Memory B cell (primary cell): ENCODE measurements at places on chromosomes 6 and 20.

DNA sequence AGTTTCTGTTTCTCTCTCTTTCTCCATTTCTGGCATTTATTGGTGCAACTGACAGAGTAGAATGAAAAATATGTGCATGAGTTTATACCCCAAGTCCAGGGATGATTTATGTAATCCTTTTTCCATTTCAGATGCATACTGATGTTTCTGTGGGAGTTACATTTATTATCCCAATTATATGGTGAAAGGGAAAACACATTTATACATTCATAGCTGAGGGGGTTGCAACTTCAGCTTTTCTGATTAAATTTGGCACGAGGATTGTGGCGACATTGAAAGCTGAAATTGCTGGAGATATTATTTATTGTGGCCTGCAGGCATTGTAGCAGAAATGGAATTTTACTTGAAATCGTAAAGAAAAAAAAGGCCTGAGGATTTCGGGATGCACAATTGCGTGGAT lies 31.5 kb upstream of the FNDC1 start:
- DNase-seq, result no peak

DNA sequence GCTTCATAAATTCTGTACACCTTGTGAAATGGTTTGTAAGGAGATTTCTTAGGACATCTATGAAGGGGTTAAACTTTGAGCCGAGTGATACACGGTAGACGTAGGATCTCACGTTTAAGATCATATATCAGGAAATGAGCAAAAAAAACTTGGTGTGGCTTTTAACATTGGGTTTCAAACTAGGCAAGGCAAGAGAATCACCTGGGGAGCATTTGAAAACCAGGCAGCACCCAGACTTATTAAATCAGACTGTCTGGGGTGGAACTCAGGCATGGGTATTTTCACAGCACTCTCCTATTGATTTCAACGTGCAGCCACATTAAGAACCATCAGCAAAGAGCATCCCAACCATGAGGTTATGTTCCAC lies 26.4 kb downstream of the LY86 start:
- DNase-seq, result no peak

DNA sequence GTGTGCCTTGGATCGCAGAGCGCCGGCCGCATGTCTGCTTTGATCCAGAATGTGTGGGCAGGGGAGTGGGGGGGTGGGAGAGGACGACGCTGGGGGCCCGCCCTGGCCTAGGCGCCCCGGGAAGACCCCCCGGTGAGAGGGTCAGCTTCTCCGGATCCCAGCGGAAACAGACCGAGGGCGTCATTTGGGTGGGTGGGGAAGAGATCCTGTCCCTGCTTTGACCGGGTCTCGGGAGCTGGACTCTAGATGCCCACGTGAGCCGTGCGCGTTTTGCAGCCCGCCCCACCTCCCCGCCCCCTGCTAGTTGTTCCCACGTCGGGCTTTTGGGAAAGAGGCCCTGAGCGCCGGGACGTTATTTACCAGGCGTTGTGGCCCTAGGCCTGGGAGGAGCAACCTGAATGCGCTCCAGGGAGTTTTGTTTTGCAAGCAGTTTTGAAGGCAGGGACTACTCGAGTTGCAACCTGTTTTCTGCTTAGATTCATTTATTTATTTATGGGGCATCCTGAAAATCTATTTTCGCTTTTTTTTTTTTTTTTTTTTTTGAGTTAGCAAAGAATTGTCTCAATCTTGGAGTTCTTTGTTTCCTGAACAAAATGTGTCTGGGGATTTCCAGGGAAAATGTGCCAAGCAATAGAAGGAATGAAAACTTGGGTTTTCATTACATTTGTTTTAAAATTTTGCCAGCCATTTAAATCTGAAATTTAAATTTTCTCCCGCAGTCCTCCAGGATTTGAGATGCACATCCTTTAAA lies 1.6 kb downstream of the DSP start:
- DNase-seq, result no peak

GRCh38 chr20:4602297-4602631 lies 119.4 kb upstream of the PRND start:
- DNase-seq, result no peak

GRCh38 chr20:10064611-10065010 lies 29.8 kb downstream of the ANKEF1 start:
- DNase-seq, result no peak

- no peak for DNase-seq
Measured at GRCh38 chr6:136751522-136751956, 40.7 kb downstream of the MAP3K5 start.

DNA sequence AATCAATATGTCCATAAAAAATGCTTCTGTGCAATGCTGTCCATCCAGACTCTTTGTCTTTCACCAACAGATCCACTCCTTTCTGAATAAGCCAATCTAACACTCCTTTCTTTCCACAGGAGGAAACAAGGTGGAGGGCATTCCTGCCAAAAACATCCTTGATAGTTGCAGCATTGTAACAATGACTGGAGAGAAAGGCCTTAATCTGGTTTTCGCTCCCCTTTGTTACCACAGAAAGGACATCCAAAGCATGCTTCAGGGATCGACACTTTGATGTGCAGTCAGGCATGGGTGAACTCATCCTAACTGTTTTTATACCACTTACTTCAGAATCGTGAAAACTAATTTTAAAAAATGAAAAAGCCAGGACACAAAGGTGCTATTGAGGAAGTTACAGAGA lies 7.4 kb downstream of the IBTK start:
- no peak for DNase-seq
